Heart right ventricle (tissue), 16 donors: ENCODE measurements at places on chromosomes 16 and 17. TPM values are rescaled to one million over a fixed set of nuclear protein-coding genes. Genes with fewer than 3 reads are reported as not detected.

DNA sequence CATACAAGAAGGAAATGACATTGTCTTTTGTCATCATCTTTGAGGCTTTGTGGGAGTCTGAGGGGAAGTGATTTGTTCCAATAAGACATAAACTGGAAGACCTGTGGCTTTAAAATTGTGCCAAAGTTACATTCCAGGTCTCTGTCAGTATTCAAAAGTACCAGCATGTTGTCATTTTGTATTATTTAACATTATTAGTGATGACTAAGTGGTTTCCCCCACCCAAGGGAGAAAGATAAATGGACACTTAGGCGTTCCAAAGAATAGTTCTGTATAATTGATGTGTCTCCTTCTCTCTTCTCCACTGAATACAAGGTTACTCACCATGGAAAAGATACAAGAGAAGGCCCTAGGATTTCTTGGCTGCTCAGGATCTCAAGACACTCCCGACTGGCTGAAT, 3.8 kb downstream of the CFAP97D1 start:
- no peak for DNase-seq

- DNase-seq, result peak; percentile 81
Measured at GRCh38 chr17:49575679-49576087, at the start of gene NXPH3. TSS of gene NXPH3 (plus strand) at chr17:49575871. CDS start at chr17:49576220, 349 bp downstream.

- DNase-seq, result no peak
Measured at GRCh38 chr17:12591021-12591735, 74.5 kb upstream of the MYOCD start.

DNA sequence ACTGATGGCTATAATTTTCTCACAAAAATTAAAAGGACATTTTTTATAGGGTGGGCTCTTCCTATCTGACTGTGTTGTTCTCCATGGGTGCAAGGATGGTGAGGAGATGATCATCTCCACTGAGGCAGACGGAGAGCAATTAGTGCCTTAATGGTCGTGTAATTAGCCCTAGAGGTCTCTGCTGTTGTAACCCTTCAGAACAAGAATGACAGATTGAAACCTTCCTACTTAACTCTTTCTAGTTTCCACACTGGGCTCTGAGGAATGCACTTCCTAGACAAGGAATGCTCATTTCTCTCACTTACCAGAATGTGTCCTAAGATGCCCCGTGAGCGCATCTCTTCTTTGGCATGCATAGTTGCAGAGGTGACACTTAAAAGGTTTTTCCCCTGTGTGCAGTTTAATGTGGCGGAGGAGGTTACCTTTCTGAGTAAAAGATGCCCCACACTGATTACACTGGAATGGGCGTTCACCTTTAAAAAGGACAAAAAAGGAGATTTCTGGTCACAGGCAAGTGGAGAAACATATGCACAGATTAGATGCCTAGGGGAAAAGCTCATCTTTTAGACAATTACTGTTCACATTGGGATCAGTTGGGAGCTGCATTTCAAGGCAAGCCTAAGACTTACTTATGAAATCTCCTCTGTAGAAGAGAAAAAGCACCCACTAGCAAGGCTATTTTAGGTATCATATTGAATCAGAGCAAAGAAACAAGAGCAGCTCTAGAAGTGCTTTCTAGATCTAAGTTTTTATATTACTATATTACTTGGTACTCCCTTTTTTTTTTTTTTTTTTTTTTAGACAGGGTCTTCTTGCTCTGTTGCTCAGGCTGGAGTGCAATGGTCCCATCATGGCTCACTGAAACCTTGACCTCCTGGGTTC, 53.6 kb downstream of the GRB7 start:
- DNase-seq, result no peak

DNA sequence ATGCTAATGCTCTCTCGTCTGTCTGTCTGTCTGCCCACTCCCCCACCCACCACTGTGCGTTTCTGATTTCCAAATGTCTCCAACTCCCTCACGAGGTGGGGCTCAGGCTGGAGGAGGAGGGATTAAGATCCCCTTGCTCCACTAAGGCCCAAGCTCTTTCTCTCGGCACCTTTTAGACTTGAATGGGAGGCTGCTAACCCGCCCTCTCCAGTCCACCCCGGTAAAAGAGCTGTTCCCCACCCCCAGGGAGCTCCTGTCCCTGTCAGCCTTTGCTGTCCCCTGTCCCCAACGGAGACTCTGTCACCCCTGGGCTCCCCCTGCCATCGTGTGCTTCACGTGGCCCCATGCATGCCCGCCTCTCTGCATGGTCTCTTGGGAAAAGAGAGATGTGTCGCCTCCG, 68.5 kb upstream of the PLCG2 start:
- no peak for DNase-seq

- no peak for DNase-seq
Measured at GRCh38 chr17:80513892-80514291, 30.7 kb upstream of the RPTOR start.

- no peak for DNase-seq
Measured at GRCh38 chr16:73390936-73391335, 343.0 kb upstream of the ZFHX3 start.

DNA sequence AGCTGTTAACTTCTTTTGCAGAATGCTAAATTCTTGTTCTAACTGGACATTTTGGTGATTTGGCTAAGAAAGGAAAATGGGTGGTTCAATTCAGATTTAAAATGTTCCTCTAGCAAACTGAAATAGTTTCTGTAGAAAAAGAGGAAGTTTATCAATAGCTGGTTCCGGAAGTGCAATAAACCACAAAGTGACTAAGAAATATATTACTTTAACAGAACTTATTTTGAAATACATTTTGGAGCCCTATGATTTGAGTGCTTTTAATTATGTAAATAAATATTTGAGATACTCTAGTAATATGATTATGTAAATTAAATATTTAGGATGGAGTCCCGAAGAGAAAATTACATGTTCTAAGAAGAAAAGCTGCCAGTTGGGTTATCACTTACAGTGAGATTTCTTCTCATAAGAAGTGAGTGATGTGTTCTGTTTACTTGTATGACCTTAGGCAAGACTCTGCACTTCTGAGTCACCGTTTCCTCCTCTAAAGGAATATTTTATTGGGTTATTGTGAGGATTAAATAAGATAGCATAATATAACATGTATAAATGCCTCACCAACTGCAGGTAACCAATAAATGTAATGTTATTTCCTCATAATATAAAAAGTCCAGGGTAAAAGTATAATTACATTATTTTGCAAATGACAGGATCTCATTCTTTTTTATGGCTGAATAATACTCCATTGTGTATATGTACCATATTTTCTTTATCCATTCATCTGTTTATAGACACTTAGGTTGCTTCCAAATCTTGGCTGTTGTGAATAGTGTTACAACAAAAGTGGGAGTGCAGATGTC, at the start of gene EVI2B:
Gene EVI2B, minus strand, starts transcription at position 73 of the 800 bp plus-strand sequence. CDS start 8,445 bp downstream, outside the sequence.
- DNase-seq, result no peak

DNA sequence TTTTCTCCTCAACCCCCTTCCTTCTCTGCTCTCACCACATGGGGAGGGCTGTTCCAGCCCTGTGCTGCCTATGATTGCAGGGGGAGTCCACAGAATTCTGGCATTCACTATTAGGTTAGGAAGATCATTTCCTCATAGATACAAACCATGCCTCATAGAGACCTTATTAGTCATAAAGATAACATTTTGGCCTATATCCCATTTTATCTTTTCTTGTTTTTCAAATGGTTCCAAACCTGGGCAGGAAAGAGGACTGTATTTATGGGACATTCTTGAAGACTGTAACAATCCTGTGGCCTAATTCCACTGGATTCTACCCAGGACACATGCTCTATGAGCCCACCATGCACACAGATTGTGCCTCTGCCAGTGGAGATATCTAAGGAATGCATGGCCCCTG, 51.7 kb downstream of the ASIC2 start:
- no peak for DNase-seq

The ABCA6 gene
- 7.0 TPM for polyA plus RNA-seq

The RNF135 gene
- polyA plus RNA-seq, result 5.0 TPM

The ZFHX3 gene
- 4.0 TPM for polyA plus RNA-seq

The EZH1 gene
- 33.8 TPM for polyA plus RNA-seq

The CSNK2A2 gene
- 26.0 TPM for polyA plus RNA-seq

The NCBP3 gene
- 7.3 TPM for polyA plus RNA-seq

The CRYBA1 gene
- polyA plus RNA-seq, result not detected
